ENCODE measurements at places on chromosomes 2 and 18.
A peak's percentile ranks its signal among the peaks of the same experiment; 100 is the strongest.

DNA sequence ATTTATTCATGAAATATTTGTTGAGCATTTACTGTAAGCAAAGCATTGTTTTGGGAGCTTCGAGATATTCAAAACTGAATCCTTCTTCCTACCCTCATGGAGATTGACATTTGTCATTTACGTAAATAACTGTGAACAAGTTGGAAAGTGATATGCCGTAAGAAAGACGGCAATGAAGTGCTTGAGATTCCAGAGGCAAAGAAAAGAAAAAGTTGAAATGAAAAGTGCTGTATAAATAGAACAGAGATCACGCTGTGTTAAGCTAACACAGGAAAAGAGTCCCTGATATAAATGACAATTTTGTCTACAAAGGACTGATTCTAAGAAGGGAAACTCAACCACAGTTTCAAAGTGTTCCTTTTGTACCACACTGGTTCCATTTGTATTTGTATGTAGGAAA is 1.8 kb downstream of the CHRNA1 start:
- DNase-seq = no peak

GRCh38 chr2:171652416-171652785 is 34.9 kb upstream of the DYNC1I2 start:
- no peak for DNase-seq

GRCh38 chr2:225660262-225661131 is 261.0 kb downstream of the NYAP2 start:
- DNase-seq = peak; percentile 66

- DNase-seq = peak; percentile 6
These were observed 155.9 kb downstream of the ESCO1 start for GRCh38 chr18:21444465-21445212.

DNA sequence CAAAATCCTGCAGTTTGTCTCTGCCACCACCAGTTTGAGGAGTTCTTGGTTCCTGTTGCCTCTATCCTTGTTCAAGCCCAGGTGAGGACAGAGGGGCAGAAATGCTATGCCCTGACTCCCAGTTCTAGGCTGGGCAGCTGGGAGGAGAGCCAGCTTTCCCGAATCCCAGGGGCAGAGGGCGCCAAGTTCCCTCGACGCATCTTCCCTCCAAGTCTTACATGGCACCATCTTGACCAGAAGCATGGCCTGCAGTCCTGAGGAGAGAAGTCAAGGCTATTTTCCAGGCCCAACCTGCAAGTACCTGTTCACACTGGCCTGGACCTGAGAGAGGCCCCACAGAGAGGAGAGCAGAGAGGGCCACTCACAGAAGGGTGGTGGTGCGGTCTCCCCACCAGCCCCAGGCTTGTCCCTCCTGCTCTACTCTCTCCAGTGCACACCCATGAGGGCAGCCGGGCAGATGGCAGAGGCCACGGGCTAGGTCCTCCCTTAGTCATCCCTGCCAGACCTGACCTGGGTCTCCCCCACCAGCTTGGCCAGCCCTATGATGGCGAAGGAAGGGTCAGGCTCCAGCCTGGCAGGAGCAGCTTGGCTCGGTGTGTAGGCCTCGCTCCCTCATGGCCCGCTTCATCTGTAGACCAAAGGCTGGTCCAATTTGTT is 115.7 kb upstream of the MSTN start:
- DNase-seq = no peak

DNA sequence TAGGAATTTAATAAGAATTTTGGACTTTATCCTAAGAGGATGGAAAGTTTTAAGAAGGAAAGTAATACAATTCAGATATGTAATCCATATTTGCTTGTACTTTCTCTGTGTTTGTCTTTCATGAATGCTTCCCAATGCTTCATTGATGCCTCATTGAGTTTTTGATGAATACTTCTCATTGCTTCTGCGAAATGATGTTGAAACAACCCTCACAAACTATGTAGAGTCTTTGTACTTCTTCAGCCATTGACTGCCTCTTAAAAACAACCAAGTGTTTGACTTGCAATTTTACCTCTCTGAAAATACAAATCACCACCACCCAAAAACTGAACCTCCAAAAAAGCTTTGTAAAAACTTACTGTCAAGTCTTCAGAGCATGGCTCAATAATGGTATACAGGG is 424.1 kb downstream of the ERBB4 start:
- DNase-seq = no peak

GRCh38 chr18:68176901-68177300 is 538.0 kb downstream of the TMX3 start:
- DNase-seq = no peak

DNA sequence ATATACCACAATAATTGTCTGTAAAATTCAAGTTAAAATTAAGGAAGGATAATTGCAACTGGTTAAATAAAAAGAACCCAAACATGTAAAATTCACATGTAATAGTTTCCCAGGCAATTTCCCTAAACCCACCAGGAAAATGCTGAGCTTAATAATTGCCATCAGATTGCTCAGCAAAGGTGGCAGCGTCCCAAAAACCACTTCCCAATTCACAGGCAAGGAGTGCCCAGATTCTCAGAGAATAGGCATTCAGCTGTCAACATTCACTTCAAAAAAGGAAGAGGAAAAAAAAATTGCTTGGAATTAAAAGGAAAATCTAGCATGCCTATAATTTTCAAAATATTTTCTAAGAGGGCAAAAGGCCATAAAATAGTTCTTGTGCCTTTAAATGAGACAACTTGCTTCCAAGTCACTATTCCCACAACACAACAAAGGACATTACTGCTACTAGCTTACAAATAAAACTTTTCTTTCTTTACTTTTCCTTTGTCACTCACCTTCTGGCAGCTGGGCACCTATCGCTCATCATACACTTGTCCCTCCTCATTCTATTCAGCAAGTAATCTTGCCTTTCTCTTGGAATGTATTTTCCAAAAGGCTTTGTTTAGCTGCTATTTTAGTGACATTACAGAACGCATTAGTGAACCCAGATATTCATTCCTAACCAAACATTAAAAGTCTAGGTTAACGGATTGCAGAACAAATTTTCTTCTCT is 15.2 kb downstream of the SRBD1 start:
- no peak for DNase-seq

GRCh38 chr18:71951001-71951400 is 593.1 kb downstream of the CBLN2 start:
- no peak for DNase-seq

DNA sequence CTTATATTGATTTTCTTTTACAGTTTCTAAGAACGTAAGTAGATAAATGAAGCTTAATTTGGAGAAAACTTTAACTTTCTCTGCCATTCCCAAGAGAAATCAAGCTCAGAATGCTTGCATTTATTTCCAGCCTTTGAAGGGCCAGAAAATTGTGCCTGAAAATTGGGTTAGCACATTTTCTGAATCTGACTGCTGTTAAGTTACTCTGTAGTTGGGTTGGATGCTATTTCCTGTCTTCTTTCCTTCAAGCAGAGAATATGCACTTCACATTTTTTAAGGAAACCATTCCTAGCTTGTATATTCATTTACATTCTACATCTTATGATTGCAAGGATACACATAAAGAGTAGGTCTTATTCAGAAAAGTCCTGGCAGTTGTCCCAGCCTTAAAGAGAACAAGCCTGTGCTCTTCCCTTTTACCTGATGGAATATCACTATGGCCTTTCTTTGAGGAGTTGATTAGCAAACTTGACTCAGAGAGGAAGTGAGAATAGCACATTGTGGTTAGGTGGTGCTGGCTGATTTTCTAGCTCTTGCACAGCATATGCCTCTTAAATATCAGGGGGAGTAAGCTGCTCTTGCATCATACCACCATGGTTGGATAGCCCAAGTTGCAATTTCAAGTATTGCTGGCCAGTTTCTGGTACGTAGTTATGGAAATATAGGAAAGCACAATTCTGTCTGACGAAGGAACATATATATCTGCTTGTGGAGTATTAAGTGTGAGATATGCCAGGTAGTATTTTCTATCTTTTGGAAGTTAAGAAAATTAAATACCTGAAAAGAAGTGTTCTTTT is 133.7 kb downstream of the COMMD1 start:
- no peak for DNase-seq

- no peak for DNase-seq
These were observed 204.8 kb downstream of the MBD2 start for GRCh38 chr18:54019641-54020040.

GRCh38 chr2:158116936-158117335 is 15.3 kb downstream of the UPP2 start:
- DNase-seq = no peak
